ENCODE measurements at places on chromosomes 12 and 14.

- peak; percentile 96 for DNase-seq
These were observed at the start of gene ORAI1 for GRCh38 chr12:121626087-121626852. Gene ORAI1, plus strand, starts transcription at chr12:121626530.

DNA sequence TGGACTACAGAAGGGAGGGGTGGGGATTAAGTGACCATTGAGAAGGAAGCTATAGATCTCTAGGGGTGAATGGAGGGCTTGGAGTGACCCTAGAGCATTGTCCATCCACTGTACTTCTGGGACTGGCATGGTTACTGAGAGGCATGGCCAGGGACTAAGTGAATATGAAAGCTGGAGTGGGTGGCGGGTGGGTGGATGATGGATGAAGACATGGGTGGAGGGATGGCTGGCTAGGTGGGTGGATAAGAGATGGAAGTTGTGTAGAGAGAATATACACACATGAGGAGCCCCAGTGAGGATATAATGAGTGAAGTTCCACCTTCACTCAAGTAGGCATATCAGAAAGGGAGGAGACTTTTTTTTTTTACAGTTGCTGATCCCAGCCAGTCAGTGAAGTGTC is 65.5 kb upstream of the NRXN3 start:
- DNase-seq, result no peak

DNA sequence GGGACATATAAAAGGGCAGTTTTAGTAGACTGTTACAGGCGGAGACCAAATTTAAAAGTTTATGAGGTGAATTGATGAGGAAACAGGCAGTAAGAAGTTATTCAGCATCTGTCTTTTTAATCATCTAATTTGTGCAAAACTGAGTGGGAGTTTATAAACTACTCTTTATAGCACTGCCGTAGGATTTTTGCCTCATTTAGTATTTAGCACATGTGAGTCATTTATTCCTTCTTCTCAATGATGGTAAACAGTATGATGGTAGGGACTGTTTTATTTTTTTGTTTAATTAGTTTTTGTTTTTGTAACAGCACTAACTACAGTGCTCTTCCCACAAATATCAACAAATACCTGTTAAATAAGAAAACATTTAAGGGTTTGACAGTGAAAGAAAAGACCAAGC is 20.6 kb downstream of the TOGARAM1 start:
- no peak for DNase-seq

DNA sequence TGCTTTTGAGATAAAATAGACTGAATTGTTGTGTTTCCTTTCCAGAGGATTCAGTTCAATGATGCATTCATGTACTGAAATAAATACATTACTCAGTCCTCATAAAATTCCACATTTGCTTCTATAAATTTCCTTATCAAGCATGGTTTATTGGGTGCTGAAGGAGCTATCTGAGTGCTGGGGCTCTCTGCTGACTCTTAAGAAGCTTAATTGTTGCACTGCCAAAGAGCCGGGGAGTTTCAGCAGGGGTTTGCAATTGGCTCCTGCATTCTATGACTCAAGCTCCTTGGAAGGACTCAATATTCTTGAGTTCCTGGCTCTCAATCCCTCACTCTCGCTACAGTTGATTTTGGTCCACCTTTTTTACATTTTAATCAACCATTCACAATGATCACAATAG is 69.8 kb upstream of the PYGL start:
- DNase-seq, result peak; percentile 62

- DNase-seq, result peak; percentile 21
These were observed 58.2 kb upstream of the FLRT2 start for GRCh38 chr14:85471744-85472143.

DNA sequence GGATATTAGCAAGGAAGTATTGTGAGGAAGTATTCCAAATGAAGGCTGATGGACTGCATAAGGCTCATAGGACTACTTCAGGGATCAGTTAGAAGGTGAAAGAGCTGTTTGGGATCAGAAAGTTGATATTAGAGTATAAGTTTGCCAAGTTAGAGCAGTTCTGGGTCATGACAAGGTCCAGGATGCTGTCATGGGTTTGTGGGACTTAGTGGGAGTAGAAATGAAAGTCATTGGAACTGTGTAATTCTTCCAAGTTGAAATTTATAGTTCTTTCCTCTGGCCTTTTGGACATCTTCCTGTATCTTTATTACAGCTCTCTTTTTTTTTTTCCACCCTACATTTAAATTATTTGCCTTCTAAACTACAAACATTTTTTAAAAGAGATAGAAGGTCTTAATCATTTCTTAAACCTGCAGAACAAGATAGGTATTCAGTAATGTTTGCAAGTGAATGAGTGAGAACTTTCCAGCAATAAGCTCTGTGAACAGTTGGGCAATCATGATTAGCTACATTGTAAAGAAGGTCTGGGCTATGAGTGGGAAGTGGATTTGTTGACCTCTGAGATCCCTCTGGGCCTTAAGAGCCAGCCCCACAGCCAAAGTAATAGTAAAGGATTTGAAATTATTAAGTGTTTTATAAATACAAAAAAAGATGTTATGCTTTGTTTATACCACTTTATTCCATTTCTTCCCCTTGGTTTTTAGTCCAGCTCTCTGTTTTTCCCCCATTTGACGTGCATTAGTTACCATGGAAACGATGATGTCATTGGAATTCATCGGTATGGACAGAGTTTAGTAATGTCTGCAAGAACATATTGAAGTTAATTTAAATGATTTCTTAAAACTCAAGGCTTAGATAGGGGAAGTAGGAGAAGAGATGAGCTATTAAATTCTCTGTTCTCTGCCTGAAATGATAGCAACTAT is 247.9 kb upstream of the ARHGAP5 start:
- peak; percentile 54 for DNase-seq

DNA sequence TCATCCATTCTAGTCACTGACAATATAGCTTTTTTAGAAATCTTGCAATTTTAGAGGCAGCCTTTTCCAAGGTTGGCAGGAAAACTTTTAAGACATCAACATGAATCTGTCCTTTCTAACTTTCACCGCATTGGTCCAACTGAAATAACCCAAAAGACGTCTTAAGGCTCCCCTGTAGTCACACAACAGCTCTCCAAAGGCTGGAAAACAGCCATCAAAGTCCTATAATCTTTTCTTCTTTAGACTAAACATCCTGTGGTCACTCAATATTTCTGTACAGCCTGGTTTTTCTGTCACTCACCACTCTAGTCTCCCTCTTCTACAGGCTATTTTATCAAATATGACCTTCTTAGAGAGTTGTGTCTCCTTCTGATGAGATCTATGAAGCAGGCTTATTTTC is 4.5 kb upstream of the PTPRB start:
- no peak for DNase-seq

- no peak for DNase-seq
These were observed 33.6 kb upstream of the WNK1 start for GRCh38 chr12:718756-719102.

- DNase-seq, result no peak
These were observed 151.1 kb downstream of the SAMD4A start for GRCh38 chr14:54718046-54718445.

- DNase-seq, result no peak
These were observed 5.3 kb downstream of the RAD52 start for GRCh38 chr12:944211-944610.

- DNase-seq, result no peak
These were observed 51.8 kb upstream of the NUAK1 start for GRCh38 chr12:106190581-106190980.

DNA sequence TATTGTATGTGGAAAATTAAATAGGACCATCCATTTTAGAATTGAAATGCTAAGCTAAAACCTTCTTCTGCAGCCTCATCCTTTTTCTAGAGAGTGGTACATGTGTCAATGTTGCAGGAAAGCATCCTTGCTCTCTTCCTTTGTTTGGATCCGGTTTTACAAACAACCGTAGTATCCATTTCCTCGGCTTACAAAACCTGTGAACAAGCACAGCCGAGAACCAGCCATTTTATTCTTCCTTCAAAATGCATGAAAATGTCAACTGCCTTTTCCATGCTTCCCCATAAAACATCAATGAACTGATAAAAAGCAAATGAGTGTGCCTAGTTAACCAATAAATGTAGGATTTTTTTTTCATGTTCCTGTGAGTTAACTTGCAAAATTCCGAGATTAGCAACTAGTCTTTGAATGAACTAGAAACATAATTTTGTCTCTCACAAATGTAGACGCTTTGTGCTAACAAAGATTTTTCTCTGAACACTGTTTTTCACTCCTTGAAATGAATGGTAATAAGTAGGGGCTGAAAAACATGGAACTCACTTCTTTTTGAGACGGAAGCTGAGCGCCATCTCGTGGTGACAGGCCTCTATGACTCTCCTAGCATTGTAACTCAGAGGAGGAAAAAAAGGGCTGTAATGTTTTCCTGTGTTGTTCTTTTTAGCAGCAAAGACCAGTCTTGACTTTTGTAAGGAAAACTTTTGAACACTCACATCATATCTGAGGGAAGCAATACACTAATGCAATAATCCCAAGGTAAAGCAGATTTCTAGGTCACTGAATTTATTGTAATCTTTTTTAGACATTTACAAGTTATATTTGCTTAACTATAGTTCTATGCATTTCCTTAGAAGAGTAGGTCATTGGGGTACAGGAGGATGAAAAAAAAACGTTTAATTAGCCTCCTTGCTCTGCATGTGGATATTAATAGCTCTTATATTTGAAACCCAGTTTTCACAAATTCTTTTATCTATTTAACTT is 157.4 kb upstream of the FOXG1 start:
- peak; percentile 72 for DNase-seq

DNA sequence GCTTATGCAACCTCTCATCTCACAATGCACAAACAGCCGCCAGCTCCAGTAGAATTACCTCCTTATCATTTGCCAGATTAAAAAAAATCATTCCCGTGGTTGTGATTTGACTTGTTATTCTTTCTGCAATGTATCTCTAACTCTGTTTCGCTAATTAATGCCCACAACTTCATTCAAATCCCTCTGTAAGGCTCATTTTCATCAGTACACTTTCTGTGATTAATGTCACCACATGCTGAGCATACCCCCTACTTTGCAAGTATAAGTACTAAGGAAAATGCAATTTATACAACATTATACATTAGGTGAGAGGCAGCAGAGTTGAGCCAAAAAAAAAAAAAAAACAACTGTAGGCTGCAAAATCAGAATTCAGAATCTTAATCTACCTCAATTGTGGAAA is 166.0 kb downstream of the FSCB start:
- peak; percentile 64 for DNase-seq

- no peak for DNase-seq
These were observed 6.5 kb downstream of the RASAL1 start for GRCh38 chr12:113128802-113129663.

DNA sequence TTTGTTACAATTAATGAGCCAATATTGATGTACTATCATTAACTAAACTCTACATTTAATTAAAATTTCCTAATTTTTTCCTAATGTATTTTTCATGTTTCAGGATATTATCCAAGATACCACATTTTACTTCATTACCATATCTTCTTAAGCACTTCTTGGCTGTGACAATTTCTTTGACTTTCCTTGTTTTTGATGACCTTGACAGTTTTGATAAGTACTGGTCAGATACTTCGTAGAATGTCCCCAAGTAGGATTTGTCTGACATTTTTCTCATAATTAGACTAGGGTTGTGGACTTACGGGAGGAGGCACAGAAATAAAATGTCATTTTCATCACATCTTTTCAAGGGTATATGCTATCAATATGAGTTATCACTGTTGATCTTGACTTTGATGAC is 700.9 kb downstream of the BCL11B start:
- no peak for DNase-seq

DNA sequence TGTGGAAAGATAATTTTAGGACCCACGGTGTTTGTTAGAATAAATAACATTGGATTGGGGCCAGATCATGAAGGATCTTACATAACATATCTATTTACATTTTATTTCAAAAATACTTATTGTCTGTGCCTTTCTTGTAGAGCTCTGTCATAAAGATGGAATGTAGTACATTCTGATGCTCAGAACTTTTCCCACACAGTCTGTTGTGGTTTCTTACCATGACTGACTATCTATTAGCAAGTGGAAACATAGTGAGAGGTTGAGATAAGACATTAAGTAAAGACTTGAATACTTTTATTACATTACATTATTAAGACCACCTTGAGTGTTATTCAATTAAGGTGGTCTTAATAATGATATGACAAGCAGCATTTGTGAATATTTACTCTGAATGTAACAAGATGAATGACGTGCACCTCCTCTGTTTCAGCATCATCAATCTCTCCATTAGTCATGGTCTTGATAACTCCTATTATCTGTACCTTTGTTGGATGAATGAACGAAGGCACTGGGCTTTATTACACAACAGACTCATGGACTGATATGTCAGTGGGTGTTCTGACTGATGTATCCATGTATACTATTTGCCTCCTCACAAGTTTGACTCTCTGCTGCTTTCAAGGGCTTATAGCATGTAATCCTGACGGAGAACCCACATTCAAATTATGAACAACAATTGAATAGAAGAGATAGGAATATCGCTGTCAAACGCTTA is 883.0 kb upstream of the FLRT2 start:
- no peak for DNase-seq

DNA sequence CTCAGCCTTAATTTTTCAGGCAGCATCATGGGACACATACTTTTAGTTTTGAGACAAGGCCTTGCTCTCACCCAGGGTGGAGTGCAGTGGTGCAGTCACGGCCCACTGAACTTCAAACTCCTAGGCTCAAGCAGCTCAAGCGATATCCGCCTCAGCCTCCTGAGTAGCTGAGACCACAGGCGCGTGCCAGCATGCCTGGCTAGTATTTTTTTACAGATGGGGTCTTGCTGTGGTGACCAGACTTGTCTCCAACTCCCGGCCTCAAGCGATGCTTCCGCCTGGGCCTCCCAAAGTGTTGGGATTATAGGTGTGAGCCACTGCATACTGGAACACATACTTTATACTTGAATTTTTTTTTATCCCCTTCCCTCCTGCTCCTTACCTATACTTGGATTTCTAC is 2.8 kb downstream of the RDH5 start:
- DNase-seq, result no peak

DNA sequence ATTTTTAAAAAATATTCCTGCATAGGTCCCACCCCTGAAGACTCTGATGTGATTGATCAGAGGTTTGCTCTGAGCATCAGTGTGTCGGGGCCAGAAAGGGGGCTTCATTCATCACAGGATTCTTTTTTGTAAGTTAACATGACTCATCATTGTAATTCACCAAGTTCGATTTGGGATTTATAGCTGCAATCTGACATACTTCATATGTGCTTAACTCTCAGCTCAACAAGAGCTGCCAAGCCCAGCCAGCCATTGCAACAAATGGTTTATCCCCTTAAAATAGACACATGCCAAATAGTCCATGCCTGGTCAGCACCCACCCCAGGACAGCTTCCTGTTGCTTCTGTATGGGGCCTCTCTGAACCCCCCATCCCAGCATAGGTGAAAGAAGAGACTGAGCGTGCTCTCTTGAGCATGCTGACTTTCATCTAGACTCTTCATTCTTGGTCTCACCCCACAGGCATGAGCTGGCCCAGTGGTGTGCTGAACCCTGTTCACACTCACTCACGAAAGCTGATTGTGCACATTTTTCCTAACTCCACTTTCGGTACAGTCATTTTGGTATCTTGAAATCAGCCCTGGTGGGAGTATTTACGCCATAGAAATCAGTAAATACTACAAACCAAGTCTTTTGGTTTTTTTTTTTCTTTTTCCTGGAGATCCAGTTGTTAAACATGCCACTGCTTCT is 101.4 kb downstream of the STAB2 start:
- no peak for DNase-seq

GRCh38 chr12:124498275-124499189 is 68.9 kb downstream of the NCOR2 start:
- peak; percentile 41 for DNase-seq

All from A673 (cell line).